Amygdala (tissue), 56 donors: ENCODE measurements at places on chromosomes 1 and 21.

- peak; percentile 3 for DNase-seq
Observed at GRCh38 chr21:36330904-36331303, 10.9 kb downstream of the MORC3 start.

DNA sequence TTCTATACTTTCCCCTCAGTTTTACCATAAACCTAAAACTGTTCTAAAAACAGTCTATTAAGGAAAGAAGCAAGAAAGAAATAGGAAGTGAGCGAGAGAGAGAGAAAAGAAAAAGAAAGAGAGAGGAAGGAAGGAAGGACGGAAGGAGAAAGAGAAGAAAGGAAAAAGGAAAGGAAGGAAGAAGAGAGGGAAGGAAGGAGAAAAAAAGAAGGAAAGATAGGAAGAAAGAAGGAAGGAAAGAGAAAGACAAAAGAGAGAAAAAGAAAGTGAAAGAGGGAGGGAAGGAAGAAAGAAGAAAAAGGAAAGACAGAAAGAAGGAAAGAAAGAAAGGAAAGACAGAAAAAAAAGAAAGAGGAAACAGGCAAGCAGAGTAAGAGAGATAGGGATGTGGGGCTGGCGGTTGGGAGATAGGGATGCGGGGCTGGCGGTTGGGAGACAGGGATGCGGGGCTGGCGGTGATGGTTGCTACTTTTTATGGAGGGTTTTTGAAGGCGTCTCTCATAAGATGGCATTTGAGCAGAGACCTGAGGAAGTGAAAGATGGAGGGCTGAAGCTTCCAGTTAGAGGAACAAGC is 70.4 kb upstream of the IRF2BP2 start:
- no peak for DNase-seq

GRCh38 chr1:181013144-181013543 is 9.5 kb downstream of the STX6 start:
- DNase-seq: no peak

DNA sequence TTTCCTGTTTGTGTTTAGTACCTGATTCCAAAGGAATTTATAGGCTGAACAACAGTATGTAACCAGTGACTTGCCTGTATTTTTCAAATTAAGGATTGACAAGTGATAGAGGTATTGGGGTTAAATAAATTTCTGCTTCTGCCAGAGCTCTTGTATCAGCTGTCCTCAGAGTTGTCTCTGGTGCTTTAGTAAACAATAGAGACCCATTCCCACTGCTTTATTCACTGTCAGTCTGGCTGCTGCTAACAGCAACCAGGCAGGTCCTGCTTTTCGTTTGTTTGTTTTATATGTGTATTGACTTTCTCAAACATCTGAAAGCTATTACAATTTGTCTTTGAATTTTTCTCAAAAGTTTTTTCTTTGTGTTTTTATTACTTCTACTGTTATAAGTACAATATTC is 76.1 kb downstream of the OLFM3 start:
- DNase-seq: no peak

- no peak for DNase-seq
Observed at GRCh38 chr1:221672965-221673364, 68.9 kb downstream of the DUSP10 start.

DNA sequence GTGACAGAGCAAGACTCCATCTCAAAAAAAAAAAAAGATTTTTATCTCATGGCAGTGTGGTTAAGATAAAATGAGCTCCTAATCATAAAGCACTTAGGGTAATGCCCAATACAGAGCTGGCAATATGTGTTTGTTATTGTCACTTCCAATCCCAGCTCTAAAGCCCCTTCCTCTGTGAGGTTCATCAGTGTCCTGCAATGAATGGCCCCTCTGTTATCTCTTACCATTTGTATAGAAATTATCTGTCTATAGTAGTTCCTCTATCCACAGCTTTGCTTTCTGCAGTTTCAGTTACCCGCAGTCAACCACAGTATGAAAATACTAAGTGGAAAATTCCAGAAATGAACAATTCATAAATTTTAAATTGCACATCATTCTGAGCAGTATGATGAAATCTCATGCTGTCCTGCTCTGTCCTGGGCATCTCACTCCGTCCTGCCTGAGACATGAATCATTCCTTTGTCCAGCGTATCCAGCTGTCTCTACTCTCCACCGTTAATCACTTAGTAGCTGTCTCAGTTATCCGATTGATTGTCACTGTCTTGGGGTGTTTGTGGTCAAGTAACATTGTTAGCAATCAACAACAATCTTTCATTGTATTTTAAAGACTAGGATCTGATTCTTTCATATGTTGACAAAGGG is 50.2 kb upstream of the DNAH14 start:
- DNase-seq: no peak

DNA sequence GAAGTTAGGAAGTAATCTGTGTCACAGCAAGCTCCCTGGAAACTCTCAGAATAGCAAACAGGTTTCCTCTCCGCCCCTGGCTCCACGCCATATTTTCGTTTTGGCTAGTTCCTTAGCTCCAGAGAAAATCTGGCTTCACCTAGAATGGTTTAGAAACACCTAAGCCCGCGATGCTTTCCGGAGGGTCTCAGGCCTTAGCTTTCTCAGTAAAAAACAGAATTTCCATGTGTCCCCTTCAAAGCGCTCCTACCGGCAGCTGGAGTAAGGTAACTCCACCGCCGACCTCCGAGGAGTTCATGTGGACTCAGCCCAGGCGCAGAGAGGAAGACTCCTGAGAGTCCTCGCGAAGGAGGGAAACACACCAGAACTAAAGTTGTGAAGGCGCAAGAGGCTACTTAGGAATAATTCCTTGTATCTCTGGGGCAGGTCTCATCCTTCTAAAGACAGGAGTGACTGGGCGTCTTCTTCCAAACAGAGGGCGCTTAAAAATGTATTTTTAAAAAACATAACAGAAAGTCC is 406 bp downstream of the KIAA0040 start:
- no peak for DNase-seq

DNA sequence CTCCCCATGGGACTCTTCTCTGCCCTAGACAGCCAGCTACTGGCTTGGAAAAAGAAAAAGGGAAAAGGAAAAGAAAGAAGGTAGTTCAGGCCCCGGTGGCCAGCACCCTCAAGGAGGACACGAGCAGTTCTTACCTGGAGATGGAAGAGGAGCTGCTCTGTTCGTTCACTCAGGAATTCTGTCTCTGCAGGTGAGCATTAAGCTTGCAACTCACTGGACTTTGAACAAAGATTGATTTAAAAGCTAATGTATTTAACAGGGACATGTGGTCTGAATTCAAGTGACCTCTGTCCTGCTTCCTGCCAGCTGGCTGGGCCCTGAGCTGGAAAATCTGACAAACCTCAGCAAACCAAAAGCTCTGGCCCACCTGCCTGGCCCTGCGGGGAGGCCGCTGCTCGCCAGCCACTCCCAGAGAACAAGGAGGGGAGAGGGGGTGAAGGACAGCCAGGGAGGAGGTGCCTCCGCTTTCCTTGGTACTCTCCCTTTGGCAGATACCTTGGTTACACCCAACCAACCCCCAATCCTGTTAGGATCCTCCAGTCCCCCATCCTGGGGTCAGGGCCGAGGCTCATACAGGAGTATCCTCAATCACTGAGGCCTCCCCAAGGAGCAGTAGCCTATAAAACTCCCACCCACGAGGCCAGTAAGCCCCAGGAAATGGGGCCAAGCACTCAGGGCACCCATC is at the start of gene PDZK1:
PDZK1 (minus strand) TSS at position 186 of the 685 bp plus-strand sequence. CDS start 19,347 bp downstream, outside the sequence.
- no peak for DNase-seq
